ENCODE measurements at places on chromosomes 4 and X. TPM values are rescaled to one million over a fixed set of nuclear protein-coding genes. Genes with fewer than 3 reads are reported as not detected.

FABP2 gene
- total RNA-seq: not detected

CSN1S1 gene
- not detected for total RNA-seq

TSPAN7 gene
- not detected for total RNA-seq

POF1B gene
- not detected for total RNA-seq

ZNF518B gene
- total RNA-seq: 18.7 TPM

STBD1 gene
- total RNA-seq: 0.26 TPM

DCLK2 gene
- total RNA-seq: not detected

- H3K27me3 ChIP-seq: no peaks in the 10 kb centered on the region
- no peaks in the 10 kb centered on the region for H3K36me3 ChIP-seq
- DNase-seq: no peak
- no peak overlapping the region for H3K4me3 ChIP-seq
- H3K27ac ChIP-seq: no peak overlapping the region
Observed at GRCh38 chr4:26065833-26066232, 151.8 kb downstream of the SMIM20 start.

GRCh38 chr4:124469981-124470380 is 242.6 kb downstream of the ANKRD50 start:
- H3K4me3 ChIP-seq: no peak overlapping the region
- H3K36me3 ChIP-seq: no peaks in the 10 kb centered on the region
- no peak overlapping the region for H3K27ac ChIP-seq
- no peak for DNase-seq
- H3K4me1 ChIP-seq: no peaks in the 10 kb centered on the region

GRCh38 chrX:130482871-130483270 is 81.1 kb downstream of the RBMX2 start:
- H3K36me3 ChIP-seq: no peaks in the 10 kb centered on the region
- H3K4me3 ChIP-seq: no peak overlapping the region
- no peak for DNase-seq
- H3K27ac ChIP-seq: no peak overlapping the region
- no peaks in the 10 kb centered on the region for H3K27me3 ChIP-seq

DNA sequence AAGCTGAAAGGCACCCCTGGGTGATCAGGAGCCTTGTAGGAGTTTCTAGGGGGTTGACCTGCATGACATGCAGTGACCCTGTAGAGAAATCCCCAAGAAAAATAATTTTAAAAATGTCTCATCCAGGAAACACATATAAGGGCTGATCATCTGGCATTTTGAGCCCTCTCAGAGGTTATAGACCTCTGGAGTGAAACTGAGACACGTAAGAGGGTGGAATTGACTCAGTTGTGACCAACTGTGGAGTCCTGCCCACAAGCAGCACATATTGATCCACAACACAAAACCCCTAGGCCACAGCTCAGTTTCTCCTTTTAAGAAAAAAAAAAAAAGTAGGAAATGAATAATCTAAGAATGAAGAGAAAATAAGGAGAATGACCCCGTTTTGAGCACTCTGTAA is 32.5 kb upstream of the MTMR8 start:
- H3K4me3 ChIP-seq: no peak overlapping the region
- DNase-seq: no peak
- no peak overlapping the region for H3K27ac ChIP-seq
- H3K4me1 ChIP-seq: no peaks in the 10 kb centered on the region
- no peaks in the 10 kb centered on the region for H3K27me3 ChIP-seq
- H3K36me3 ChIP-seq: no peaks in the 10 kb centered on the region

DNA sequence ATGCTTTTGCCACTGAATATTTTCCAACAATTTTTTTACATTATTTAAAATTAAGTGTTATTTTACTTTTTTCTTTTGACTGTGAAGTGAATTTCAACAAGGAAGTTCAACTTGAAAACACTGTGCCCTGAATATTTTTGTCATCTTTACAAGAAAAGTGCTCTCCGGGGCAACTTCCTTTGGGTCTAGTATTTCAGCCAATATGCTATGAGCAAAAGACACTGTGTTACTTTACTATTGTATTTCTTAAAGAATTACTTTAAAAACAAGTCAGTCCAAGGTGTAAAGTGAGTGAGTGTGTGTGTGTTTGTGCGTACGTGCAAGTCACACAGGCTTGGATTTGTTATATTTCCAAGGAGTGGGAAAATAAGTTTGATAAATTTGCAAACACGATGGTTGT is 7.6 kb upstream of the USP53 start:
- no peak for DNase-seq
- no peaks in the 10 kb centered on the region for H3K36me3 ChIP-seq
- H3K4me1 ChIP-seq: no peaks in the 10 kb centered on the region
- H3K4me3 ChIP-seq: no peak overlapping the region
- H3K27ac ChIP-seq: no peak overlapping the region

DNA sequence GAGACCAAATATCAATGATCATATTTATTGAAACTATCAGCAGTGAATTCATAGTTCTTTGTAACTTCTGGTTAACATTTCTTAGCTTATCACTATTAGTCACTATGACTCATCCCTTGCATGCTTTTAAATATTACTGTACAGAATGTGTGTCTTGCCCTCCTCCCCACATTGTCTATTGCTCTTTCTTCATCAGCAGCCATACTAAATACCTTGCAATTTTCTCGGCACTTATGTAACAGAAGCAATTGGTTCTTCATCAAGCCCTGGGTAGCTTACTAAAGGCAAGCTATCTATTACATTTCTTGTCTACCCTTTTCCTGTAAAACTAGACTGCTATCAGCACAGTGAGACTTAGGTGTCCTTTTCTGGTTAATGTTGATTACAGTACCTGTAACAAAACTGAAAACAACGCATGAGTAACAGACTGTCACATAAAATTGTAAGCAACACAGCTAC is 8.2 kb downstream of the KLHL4 start:
- no peak overlapping the region for H3K27ac ChIP-seq
- no peaks in the 10 kb centered on the region for H3K36me3 ChIP-seq

DNA sequence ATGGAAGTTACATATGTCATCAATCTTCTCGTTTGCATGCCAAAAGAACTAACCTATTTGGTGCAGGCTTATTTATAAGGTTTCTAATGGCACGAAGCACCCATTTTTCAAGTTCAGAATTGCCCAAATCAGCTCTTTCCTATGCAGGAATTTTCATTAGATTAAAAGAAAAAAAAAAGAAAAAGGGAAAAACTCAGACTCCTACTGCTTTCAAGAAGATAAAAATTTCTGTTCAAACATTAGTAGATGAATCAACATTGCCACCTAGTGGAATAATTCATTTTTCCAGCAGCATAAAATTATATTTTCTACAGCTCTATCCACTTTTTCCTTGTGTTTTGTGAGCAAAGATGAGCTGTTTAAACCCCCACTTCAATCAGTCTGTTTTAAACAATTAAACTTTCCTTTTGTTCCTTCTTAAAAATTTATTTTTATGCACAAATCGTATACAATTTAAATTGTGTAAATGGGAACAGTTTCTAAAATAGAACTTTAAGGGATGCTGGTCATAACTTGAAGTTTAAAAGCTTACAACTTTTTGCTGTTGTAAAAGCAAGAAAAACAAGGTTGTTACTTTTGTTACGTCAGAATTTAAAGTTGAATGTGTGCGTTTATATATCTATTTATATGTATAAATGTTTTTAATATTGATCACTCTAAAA is 309.9 kb downstream of the ARAP2 start:
- no peaks in the 10 kb centered on the region for H3K27me3 ChIP-seq
- DNase-seq: no peak
- H3K4me3 ChIP-seq: no peak overlapping the region

DNA sequence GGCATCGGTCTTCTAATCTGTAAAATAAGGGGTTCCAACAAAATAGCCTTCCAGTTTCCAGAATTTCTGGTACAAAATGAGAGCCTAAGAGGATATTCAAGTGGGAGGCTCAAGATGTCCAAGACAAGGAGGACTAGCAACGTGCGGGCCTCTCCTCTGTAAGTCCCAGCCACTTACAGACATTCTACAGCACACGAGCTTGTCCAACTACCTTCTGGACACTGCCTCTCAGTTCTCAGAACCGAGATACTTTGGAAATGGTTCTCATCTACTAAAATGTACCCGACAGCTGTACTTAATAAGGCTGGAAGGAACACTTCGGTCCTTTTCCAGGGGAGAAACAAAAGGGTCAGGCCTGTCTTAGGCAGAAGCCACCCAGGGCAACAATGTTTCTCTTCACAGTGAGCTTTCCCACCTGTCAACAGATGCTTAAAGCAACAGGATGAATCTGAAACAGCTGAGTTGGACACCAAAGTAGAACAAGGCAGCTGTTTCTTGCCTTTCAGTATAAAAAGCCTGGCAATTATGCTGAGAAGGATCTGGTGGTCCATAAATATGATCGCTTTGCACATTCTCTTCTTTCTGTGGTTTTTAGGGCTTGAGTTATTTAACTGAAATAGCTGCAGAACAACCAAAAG is 127.0 kb downstream of the HS6ST2 start:
- H3K36me3 ChIP-seq: no peaks in the 10 kb centered on the region
- H3K27ac ChIP-seq: no peak overlapping the region
- no peak for DNase-seq
- no peak overlapping the region for H3K4me3 ChIP-seq

DNA sequence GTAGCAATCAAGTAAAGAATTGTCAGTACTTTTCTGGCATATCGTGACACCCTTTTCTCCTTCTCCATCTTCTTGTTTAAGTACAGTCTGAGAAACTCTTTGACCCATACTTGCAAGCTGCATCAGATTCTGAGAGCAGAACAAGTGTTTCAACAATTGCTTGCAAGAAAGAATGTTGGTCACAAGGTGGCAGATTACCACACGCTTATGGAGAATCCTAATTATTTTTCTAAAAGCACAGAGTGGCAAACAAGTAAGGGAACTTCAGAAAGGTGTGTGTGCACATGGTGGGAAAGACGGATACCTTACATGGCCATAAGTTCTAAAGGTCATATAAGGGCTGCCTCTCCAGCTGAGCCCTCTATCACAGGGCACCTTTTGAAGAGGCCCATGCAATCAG is 136.4 kb upstream of the FGF13 start:
- no peaks in the 10 kb centered on the region for H3K36me3 ChIP-seq
- no peaks in the 10 kb centered on the region for H3K4me1 ChIP-seq
- no peaks in the 10 kb centered on the region for H3K27me3 ChIP-seq
- H3K4me3 ChIP-seq: no peak overlapping the region
- DNase-seq: no peak
- H3K27ac ChIP-seq: no peak overlapping the region

- H3K27ac ChIP-seq: no peak overlapping the region
- no peak for DNase-seq
- H3K27me3 ChIP-seq: no peaks in the 10 kb centered on the region
- H3K4me3 ChIP-seq: no peak overlapping the region
- no peaks in the 10 kb centered on the region for H3K36me3 ChIP-seq
Observed at GRCh38 chrX:70044541-70045245, 5.0 kb downstream of the AWAT2 start.

DNA sequence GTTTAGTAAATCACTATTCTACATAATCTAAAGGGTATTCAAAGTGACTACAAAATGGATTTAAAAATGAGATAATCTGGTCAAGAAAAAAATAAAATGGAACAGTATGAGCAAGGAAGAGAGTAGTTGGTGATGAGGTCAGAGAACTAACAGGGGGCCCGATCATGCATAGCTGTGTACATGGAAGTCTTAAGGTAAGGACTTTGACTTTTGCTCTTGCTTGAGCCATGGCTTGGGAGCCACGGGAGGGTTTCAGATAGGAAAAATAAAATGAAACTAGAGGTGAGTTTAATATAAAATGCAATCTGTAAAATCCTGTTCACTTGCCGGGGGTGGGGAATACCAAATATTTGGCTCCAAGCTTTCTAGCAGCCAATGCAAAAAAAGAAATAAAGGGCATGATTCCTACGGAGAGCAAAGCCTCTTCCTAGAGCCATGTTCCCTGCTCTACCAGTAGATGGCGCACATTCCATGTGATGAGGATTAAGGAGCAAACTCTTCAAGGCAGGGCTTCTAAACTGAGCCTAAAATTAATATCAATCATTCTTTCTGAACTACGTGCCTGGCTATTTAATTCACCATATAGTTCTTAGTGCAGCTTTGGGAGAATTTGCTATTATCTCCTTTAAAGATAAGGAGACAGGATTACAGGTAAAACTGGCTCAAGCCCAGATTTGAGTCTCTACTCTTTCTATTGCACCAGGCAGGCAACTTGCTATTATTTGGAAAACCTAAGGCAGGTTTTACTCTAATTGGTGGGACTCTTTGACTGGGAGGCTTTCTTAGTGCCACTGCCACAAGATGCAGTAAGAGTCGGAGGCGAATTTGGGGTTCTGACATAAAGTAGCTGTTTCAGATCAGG is 6.8 kb upstream of the CLCN5 start:
- no peak overlapping the region for H3K4me3 ChIP-seq
- H3K36me3 ChIP-seq: no peaks in the 10 kb centered on the region
- no peaks in the 10 kb centered on the region for H3K27me3 ChIP-seq
- no peaks in the 10 kb centered on the region for H3K4me1 ChIP-seq
- peak; percentile 23 for DNase-seq
- no peak overlapping the region for H3K27ac ChIP-seq

DNA sequence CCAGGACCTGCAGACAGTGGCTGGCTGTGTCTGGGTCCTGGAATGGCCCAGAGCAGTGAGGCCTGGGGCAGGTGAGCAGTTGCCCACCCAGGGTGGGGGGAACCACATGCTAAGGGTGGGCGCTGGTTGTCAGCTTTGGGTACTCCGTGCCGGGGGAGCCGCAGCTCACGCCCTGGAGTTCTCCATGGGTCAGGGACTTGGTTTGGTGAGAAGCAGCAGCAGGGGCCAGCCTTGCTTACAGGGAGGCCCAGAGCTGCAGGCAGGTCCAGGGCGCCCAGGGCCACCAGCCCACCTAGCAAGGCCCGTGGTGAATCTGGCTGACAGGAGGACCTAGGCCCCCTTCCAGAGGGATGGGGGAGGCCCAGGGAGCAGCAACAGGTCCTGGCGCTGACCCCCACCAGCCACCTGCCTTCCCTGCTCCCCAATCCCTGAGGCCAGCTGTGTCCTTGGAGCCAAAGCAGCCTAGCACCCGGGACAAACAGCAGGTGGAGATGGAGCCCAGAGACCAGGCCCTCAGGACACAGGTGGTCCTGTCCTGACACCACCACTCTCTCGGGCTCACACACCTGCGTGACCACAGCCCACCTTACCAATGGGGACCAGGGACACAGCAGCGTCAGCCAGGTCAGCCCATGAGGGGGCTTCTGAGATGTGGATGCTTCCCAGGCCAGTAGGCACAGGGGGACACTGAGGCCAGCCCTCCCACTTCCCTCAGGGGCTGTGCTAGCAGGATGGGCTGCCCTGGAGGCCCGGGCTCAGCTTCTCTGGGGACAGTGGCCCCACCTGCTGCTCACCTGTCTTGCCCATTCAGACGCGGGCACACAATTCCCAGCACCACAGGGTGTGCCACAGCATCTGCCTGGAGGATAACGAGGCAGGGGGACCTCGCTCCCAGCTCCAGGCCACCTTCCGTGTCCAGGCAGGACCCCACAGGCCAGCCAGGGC is 3.5 kb downstream of the MXD4 start:
- H3K27me3 ChIP-seq: no peaks in the 10 kb centered on the region
- H3K27ac ChIP-seq: no peak overlapping the region
- H3K4me3 ChIP-seq: no peak overlapping the region
- DNase-seq: no peak
- peaks cover 3% of the 10 kb centered on the region for H3K36me3 ChIP-seq
- peaks cover 23% of the 10 kb centered on the region for H3K4me1 ChIP-seq

GRCh38 chr4:8167815-8168214 is 9.2 kb upstream of the ABLIM2 start:
- DNase-seq: no peak
- no peak overlapping the region for H3K27ac ChIP-seq
- no peaks in the 10 kb centered on the region for H3K27me3 ChIP-seq
- H3K36me3 ChIP-seq: no peaks in the 10 kb centered on the region
